ENCODE measurements at places on chromosomes 7 and 10. TPM values are rescaled to one million over a fixed set of nuclear protein-coding genes. Genes with fewer than 3 reads are reported as not detected.

Gene ASB4
- 0.13 TPM for total RNA-seq

Gene SOSTDC1
- total RNA-seq: not detected

Gene OPN1SW
- total RNA-seq: not detected

Gene UTF1
- total RNA-seq: not detected

Gene SAP25
- 0.48 TPM for total RNA-seq

Gene HOXA10
- 7.7 TPM for total RNA-seq

Gene SLC39A12
- not detected for total RNA-seq

Gene PDGFA
- 33.2 TPM for total RNA-seq

Gene MACROH2A2
- total RNA-seq: 23.0 TPM

Gene AKR1C3
- 1,294 TPM for total RNA-seq

Gene FAM25G
- total RNA-seq: 1.1 TPM

Gene OPALIN
- total RNA-seq: not detected

Gene SDK1
- 0.40 TPM for total RNA-seq

Gene STEAP1
- 18.0 TPM for total RNA-seq

Gene SORCS1
- not detected for total RNA-seq

Gene CRYGN
- total RNA-seq: not detected

Gene SPOCK2
- total RNA-seq: 0.45 TPM

Gene STX1A
- 69.1 TPM for total RNA-seq

Gene AKR1C8
- total RNA-seq: not detected

Gene FAM25A
- total RNA-seq: not detected

Gene TSPAN14
- 123 TPM for total RNA-seq

Gene OR2A42
- not detected for total RNA-seq

Gene DDC
- total RNA-seq: 1.7 TPM

Gene PRLHR
- not detected for total RNA-seq

Gene ADRA2A
- total RNA-seq: not detected

Gene HTR7
- total RNA-seq: 0.13 TPM

Gene ARMC3
- total RNA-seq: 0.74 TPM

Gene ABLIM1
- total RNA-seq: 31.1 TPM

Gene MEIG1
- total RNA-seq: 0.80 TPM

Gene DRGX
- not detected for total RNA-seq

Gene NDUFA5
- 35.5 TPM for total RNA-seq

Gene INTS1
- total RNA-seq: 54.7 TPM

Gene GRID2IP
- not detected for total RNA-seq

Gene ALOX5
- total RNA-seq: 0.83 TPM

Gene ANXA11
- 218 TPM for total RNA-seq

Gene GIMAP7
- total RNA-seq: not detected

Gene LIPF
- not detected for total RNA-seq

Gene OR6V1
- not detected for total RNA-seq

All from A549 treated with Mapracorat at 1 μM for 4 hours (cell line).